ENCODE measurements at places on chromosomes 5 and 9. TPM values are rescaled to one million over a fixed set of nuclear protein-coding genes. Genes with fewer than 3 reads are reported as not detected.

GRCh38 chr5:14247054-14247386, 103.9 kb downstream of the TRIO start:
- H3K36me3 ChIP-seq = no peaks in the 10 kb centered on the region
- DNase-seq = no peak
- peaks cover 10% of the 10 kb centered on the region for H3K4me1 ChIP-seq
- H3K27me3 ChIP-seq = no peaks in the 10 kb centered on the region
- no peak overlapping the region for H3K4me3 ChIP-seq

GRCh38 chr5:149418910-149419531, 39.9 kb upstream of the IL17B start:
- H3K27ac ChIP-seq = no peak overlapping the region
- no peaks in the 10 kb centered on the region for H3K36me3 ChIP-seq
- H3K4me1 ChIP-seq = peaks cover 63% of the 10 kb centered on the region
- H3K4me3 ChIP-seq = no peak overlapping the region

- no peak overlapping the region for H3K4me3 ChIP-seq
- no peaks in the 10 kb centered on the region for H3K36me3 ChIP-seq
- no peaks in the 10 kb centered on the region for H3K4me1 ChIP-seq
These were observed 4.8 kb downstream of the ARHGEF28 start for GRCh38 chr5:73630765-73631164.

GRCh38 chr9:75053869-75054268, 25.8 kb upstream of the CARNMT1 start:
- no peak for DNase-seq
- no peaks in the 10 kb centered on the region for H3K36me3 ChIP-seq
- H3K27ac ChIP-seq = no peak overlapping the region
- H3K27me3 ChIP-seq = no peaks in the 10 kb centered on the region
- no peak overlapping the region for H3K4me3 ChIP-seq

- H3K27me3 ChIP-seq = no peaks in the 10 kb centered on the region
- no peak overlapping the region for H3K4me3 ChIP-seq
- no peak for DNase-seq
- H3K27ac ChIP-seq = no peak overlapping the region
- no peaks in the 10 kb centered on the region for H3K4me1 ChIP-seq
- H3K36me3 ChIP-seq = no peaks in the 10 kb centered on the region
These were observed 6.6 kb upstream of the COMMD10 start for GRCh38 chr5:116078199-116078598.

- no peaks in the 10 kb centered on the region for H3K27me3 ChIP-seq
- H3K4me1 ChIP-seq = no peaks in the 10 kb centered on the region
- no peaks in the 10 kb centered on the region for H3K36me3 ChIP-seq
- DNase-seq = no peak
- H3K4me3 ChIP-seq = no peak overlapping the region
- H3K27ac ChIP-seq = no peak overlapping the region
These were observed 108.8 kb upstream of the RAPGEF1 start for GRCh38 chr9:131848570-131849160.

GRCh38 chr9:99013550-99013949, 69.8 kb downstream of the COL15A1 start:
- H3K27me3 ChIP-seq = no peaks in the 10 kb centered on the region
- no peak overlapping the region for H3K27ac ChIP-seq
- no peaks in the 10 kb centered on the region for H3K36me3 ChIP-seq
- H3K4me3 ChIP-seq = no peak overlapping the region
- H3K4me1 ChIP-seq = no peaks in the 10 kb centered on the region

- no peaks in the 10 kb centered on the region for H3K27me3 ChIP-seq
- H3K27ac ChIP-seq = peak overlapping the region; percentile 62
- no peak for DNase-seq
- H3K4me3 ChIP-seq = no peak overlapping the region
- H3K4me1 ChIP-seq = peaks cover 15% of the 10 kb centered on the region
These were observed 48.1 kb downstream of the ITGA2 start for GRCh38 chr5:53037141-53037859.

Gene PCDHB4
- total RNA-seq = 4.3 TPM

GRCh38 chr9:23648651-23649050, 177.4 kb downstream of the ELAVL2 start:
- no peak for DNase-seq
- no peaks in the 10 kb centered on the region for H3K36me3 ChIP-seq
- H3K27me3 ChIP-seq = no peaks in the 10 kb centered on the region
- no peak overlapping the region for H3K4me3 ChIP-seq
- H3K27ac ChIP-seq = no peak overlapping the region

GRCh38 chr5:73564675-73565074, 764 bp downstream of the ANKRA2 start:
- peak overlapping the region; percentile 95 for H3K27ac ChIP-seq
- peaks cover 38% of the 10 kb centered on the region for H3K4me1 ChIP-seq
- DNase-seq = peak; percentile 19
- peak overlapping the region; percentile 82 for H3K4me3 ChIP-seq
- no peaks in the 10 kb centered on the region for H3K27me3 ChIP-seq

- no peak overlapping the region for H3K27ac ChIP-seq
- H3K4me3 ChIP-seq = no peak overlapping the region
- no peaks in the 10 kb centered on the region for H3K4me1 ChIP-seq
- no peaks in the 10 kb centered on the region for H3K27me3 ChIP-seq
These were observed 71.1 kb upstream of the FRRS1L start for GRCh38 chr9:109238125-109238524.

Gene CCL27
- not detected for total RNA-seq

GRCh38 chr5:142006363-142007236, 6.2 kb downstream of the GNPDA1 start:
- no peak overlapping the region for H3K4me3 ChIP-seq
- H3K27ac ChIP-seq = no peak overlapping the region
- no peaks in the 10 kb centered on the region for H3K27me3 ChIP-seq

GRCh38 chr5:17359451-17360011, 138.5 kb upstream of the TAF11L2 start:
- no peak overlapping the region for H3K4me3 ChIP-seq
- H3K27ac ChIP-seq = no peak overlapping the region
- no peak for DNase-seq
- H3K4me1 ChIP-seq = no peaks in the 10 kb centered on the region
- H3K36me3 ChIP-seq = no peaks in the 10 kb centered on the region

Gene CCNG1
- 76.0 TPM for total RNA-seq

- H3K36me3 ChIP-seq = no peaks in the 10 kb centered on the region
- H3K4me1 ChIP-seq = no peaks in the 10 kb centered on the region
- H3K4me3 ChIP-seq = no peak overlapping the region
- H3K27me3 ChIP-seq = no peaks in the 10 kb centered on the region
- DNase-seq = peak; percentile 27
These were observed 267.7 kb downstream of the ADAMTS6 start for GRCh38 chr5:65213921-65214525.

DNA sequence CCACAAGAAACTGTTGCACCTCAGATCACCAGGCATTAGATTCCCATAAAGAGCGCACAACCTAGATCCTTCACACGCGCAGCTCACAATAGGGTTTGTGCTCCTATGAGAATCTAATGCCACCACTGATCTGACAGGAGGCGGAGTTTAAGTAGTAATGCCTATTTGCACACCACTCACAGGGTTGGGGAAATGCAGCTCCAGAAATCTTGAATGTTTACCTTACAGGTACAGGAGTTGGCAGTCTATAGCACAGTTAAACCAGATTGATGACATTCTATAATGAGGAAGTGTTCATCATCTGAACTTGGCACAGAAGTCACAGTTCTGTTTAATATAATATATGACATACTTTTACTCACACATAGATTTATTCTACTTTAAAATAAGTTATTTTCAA, 732.2 kb upstream of the ZNF608 start:
- H3K4me3 ChIP-seq = no peak overlapping the region
- H3K27me3 ChIP-seq = no peaks in the 10 kb centered on the region
- peak; percentile 55 for DNase-seq
- no peaks in the 10 kb centered on the region for H3K36me3 ChIP-seq

Gene CCDC69
- 34.6 TPM for total RNA-seq

GRCh38 chr5:129857116-129857515, 47.1 kb upstream of the CHSY3 start:
- H3K4me3 ChIP-seq = no peak overlapping the region
- no peaks in the 10 kb centered on the region for H3K27me3 ChIP-seq
- no peaks in the 10 kb centered on the region for H3K36me3 ChIP-seq
- no peak overlapping the region for H3K27ac ChIP-seq

Gene GNA14
- 4.3 TPM for total RNA-seq

DNA sequence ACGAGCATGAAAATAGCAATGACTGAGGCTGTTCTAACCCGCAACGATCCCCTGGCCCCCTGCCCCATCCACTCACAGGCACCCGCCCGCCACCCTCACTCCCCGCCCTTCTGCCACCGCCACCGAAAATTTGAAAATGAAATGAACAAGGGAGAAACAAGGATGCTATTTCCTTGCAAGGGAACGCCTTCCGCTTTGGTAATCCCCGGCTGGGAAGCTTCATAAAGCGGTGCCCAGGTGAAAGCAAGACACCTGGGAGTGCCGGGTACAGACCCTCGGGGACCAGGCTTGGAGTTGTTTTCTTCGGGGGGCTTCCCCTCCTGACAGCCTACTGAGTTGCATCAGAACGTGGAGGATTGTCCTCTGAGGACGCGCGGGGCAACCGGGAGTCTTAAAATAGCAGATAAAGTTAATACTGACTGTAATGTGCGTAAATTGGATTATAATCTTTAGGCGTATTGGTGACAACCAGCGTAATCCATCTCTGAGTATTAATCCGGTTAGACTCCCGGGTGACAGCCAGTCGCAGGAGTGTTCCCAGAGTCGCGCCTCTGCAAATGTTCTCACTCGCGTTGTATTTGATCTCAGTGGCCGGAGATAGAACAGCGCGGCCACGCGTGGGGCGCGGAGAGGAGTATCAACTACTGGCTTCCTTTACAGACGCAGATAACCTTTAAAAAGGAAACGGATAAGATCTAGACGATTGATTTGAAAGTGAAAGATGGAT, 885 bp upstream of the MLLT3 start:
- H3K4me1 ChIP-seq = peaks cover 44% of the 10 kb centered on the region
- DNase-seq = no peak

DNA sequence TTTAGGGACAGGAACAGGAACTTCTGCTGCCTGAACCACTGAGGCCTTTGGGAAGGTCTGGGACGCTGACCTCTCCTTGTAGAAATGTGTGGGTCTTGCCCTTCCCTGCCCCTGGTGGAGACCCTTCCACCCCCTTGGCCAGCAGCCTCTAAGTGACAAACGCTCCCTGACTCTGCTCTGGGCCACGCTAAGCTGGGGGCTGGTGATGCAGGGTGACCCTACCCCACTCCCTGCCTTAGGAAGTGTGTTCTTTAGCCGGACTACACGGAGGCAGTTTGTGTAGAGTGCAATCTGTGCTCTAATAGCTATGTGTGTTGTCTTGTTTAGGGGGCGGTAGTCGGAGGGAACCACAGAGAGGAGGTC, 123.0 kb downstream of the COL23A1 start:
- no peak overlapping the region for H3K4me3 ChIP-seq
- H3K27ac ChIP-seq = peak overlapping the region; percentile 44
- H3K36me3 ChIP-seq = no peaks in the 10 kb centered on the region

- no peaks in the 10 kb centered on the region for H3K27me3 ChIP-seq
- H3K4me3 ChIP-seq = no peak overlapping the region
- no peaks in the 10 kb centered on the region for H3K4me1 ChIP-seq
- DNase-seq = no peak
These were observed 216.1 kb downstream of the ACTL7B start for GRCh38 chr9:108639696-108640095.

GRCh38 chr5:135119481-135119880, 85.5 kb upstream of the PITX1 start:
- no peaks in the 10 kb centered on the region for H3K4me1 ChIP-seq
- H3K27ac ChIP-seq = no peak overlapping the region
- H3K36me3 ChIP-seq = no peaks in the 10 kb centered on the region

- no peak overlapping the region for H3K27ac ChIP-seq
- no peaks in the 10 kb centered on the region for H3K27me3 ChIP-seq
- no peak for DNase-seq
- peaks cover 6% of the 10 kb centered on the region for H3K4me1 ChIP-seq
- H3K36me3 ChIP-seq = no peaks in the 10 kb centered on the region
These were observed 16.4 kb downstream of the ADAMTS16 start for GRCh38 chr5:5156471-5157082.

Gene MYMK
- total RNA-seq = not detected

DNA sequence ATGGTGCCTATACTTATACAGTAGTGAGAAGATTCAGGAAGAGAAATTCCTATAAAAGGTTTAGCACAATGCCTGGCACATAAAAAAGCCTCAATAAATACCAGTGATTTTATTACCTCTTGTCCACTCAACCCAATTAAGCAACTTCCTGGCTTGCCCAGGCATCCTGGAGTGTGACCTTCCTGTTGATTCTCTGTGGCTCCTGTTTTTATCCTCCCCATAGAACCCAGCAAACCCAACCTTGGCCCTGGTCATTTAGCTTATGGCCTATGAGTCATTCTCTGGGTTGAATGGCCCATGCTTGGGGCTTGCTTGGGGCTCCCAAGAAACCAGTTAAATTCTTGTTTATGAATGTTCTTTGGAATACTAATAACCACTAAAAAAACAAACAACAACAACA, 21.4 kb upstream of the SPARC start:
- no peak overlapping the region for H3K4me3 ChIP-seq
- H3K36me3 ChIP-seq = no peaks in the 10 kb centered on the region
- H3K27ac ChIP-seq = no peak overlapping the region
- H3K27me3 ChIP-seq = no peaks in the 10 kb centered on the region

DNA sequence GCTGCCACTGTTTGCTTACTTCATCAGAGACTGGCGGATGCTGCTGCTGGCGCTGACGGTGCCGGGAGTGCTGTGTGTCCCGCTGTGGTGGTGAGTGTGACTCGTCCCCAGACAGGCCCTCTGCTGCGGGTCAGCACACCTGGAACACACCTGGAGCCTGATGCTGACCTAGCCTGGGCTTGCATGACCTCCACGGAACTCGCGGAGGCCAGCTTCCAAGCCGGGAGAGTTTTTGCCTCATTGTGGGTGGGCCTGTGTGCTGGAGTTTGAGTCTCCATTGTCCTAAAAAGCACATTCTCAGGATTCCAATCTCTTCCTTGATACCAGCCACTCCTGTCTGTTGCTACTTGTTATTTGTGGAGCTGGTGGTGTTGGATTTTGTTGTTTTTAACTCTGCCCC, 28.1 kb downstream of the SLC22A4 start:
- no peaks in the 10 kb centered on the region for H3K36me3 ChIP-seq
- no peak for DNase-seq
- no peaks in the 10 kb centered on the region for H3K4me1 ChIP-seq
- no peak overlapping the region for H3K4me3 ChIP-seq
- no peaks in the 10 kb centered on the region for H3K27me3 ChIP-seq

DNA sequence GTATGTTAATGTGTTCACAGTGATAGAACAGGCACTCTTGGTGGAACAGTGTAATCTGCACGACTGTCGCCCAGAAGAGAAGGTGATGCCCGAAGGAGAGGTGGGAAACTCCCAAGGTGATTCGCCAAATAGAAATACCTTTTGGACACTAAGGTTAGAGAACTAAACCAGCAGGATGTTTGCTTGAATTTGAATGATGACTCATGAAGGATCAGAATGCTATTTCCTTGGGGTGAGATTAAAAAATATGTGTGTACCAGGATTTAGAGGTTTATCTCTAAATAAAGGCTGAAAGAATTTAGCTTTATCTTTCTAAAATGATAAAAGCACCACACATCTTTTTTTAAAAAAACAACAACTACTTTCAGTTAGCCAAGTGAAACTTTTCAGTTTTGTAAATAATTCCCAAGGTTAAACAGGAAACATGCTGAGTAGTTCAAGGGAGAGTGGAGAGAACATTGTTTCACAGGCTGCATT, 297.4 kb upstream of the TAS2R1 start:
- H3K4me3 ChIP-seq = no peak overlapping the region
- no peaks in the 10 kb centered on the region for H3K27me3 ChIP-seq
- no peak for DNase-seq
- H3K36me3 ChIP-seq = no peaks in the 10 kb centered on the region
- H3K27ac ChIP-seq = no peak overlapping the region
- H3K4me1 ChIP-seq = no peaks in the 10 kb centered on the region

Gene IFNB1
- total RNA-seq = not detected

- no peak overlapping the region for H3K27ac ChIP-seq
- H3K4me1 ChIP-seq = no peaks in the 10 kb centered on the region
- no peak overlapping the region for H3K4me3 ChIP-seq
- DNase-seq = peak; percentile 13
These were observed 546.3 kb downstream of the EBF1 start for GRCh38 chr5:158553195-158553961.
